Thyroid gland (tissue), 4 donors: ENCODE measurements at places on chromosomes 7 and 10. TPM values are rescaled to one million over a fixed set of nuclear protein-coding genes. Genes with fewer than 3 reads are reported as not detected.
A peak's percentile ranks its signal among the peaks of the same experiment; 100 is the strongest.

DNA sequence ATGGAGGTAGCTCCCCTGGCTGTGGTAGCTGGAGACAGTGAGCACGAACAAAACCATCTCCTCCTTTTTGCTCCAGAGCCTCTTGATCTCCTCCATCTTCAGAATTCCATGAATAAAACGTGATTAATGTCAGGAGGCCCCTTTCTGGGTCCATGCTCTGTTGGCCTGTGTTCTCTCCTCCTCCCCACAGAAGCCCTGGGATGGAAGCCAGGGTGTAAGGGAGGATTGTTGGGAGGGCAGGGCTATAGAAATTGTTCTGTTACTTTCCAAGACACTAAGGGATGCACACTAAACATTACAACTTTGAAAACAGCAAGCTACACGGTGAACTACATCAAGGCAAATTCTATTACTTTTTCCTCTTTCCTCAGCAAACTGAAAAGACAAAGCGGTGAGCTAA is 96.3 kb downstream of the RNF216 start:
- DNase-seq: no peak

DNA sequence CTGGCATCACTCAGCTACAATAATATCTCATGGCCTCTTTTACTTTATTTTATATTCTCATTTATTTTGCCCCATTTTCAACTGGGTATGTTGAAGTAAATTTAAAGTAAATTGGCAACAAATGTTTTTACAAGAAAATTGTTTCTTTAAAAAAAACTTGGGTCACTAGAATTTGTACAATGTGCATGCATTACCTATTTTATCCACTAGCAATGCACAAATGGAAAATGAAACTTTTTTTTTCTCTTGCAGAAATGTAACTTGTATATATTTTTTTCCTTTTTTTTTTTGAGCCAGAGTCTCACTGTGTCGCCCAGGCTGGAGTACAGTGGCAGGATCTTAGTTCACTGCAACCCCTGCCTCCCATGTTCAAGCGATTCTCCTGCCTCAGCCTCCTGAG is 10.3 kb upstream of the H2AZ2 start:
- DNase-seq: no peak

DNA sequence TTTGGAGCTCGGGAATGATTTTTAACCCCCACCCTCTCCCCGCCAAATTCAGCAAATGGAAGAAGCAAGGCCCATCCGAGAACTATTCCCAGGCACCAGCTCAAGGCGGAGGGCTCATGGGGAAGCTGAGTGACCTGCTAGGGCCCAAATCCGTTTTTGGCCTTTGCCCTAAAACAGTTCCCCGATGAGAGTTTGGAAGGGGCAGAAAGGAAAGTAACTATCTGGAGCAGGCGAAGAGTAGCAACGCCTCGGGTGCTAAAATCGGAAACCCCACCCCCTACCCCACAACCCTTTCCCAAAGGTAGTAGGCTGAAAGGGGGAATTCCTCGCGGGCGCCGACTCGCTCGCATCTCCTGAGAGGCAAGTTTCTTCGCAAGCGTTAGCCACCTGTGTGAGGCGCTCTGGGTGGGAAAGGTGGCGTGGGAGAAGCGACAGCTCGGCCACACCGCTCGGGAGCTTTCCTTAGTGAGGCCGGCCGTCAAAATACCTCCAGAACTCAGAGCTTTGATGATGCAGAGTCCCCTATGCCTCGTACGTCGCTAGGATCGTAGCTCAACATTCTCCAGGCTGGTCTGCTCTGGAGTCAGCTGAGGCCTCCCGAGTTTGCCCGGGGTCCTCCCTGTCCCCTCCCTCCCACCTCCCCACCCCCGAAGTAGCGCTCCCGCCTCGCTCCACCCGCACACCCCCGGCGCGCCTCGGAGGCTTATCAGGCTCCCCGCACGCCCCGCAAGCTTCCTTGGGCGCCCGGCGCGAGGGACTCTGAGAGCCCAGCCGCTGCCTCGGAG is 642 bp upstream of the PRKG1 start:
- peak; percentile 69 for DNase-seq

The GTF2IRD1 gene
- total RNA-seq: 41.1 TPM

DNA sequence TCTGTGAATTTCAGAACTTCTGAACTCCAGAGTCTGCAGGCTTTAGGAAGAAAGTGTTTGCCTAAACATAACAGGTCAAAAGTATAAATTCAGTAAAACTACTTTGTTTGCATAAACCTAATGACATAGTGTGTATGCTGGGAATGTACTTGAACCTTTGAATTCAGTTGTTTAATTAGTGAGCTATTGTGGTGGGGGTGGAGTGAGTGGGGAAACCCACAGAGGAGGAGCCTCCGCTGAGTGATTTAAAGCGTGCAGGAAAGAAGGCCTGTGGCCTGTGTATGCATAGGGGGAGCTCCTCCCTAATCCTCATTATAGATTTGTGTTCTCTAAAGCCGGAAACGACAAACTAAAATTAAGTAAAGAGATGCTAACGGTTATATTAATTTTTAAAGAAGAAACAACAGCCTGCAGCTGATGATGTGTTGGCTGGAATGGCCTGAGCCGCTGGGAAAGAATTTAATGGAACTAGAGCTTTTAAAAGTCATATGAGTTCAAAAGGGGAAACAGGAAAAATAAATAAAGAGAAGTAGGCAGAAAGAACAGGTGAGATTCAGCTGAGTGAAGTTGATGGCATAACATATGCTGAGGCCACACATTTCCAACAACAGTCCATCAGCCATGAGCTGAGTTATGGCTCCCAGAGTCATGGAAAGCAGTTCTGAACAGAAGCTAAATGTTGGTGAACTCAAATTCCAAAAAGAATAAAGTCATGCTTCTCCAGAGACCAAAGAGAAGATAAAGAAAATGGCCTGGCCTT is 595.0 kb downstream of the GRM8 start:
- DNase-seq: no peak
